ENCODE measurements at places on chromosomes 3 and 15.

DNA sequence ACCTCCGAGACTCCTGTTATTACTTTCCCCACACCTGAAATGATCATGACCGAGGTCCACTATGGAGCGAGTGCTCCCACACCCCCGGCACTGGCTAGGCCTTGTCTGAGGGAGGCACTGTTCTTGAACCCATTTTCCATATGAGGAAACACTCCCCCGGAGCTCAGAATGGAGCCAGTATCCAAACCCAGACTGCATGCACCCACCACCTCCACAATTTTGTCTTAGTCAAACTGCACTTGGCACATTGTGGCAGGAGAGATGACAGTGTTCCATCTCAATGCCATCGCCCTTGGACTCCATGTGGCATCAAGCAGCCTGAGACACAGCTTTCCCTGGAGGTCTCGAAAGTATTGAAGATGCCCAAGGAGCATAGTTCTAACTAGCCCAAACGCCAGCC is 154.1 kb downstream of the NUP210 start:
- no peak for DNase-seq

- DNase-seq, result no peak
Measured at GRCh38 chr15:68900027-68900426, 30.3 kb upstream of the SPESP1 start.

GRCh38 chr3:49296781-49297411 is 19.9 kb upstream of the C3orf62 start:
- no peak for DNase-seq

DNA sequence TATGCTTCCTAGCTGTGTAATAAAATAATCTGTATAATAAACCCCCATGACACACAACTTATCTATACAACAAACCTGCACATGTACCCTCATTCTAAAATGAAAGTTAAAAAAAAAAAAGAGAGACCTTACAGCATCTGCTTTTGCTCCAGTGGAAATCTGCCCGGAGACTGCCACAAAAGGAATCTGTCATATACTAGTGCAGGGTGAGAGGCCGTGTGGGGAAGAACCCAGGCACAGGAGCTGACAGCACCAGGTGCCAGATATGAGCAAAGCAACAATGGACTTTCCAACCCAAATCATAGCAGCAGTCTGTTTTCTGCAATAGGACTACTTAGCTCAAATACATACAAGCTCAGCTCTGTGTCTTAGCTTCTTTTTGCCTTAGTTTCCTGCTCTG is 346.5 kb downstream of the ROBO1 start:
- DNase-seq, result no peak

- DNase-seq, result no peak
Measured at GRCh38 chr15:40787344-40787841, 17.6 kb downstream of the C15orf62 start.

- peak; percentile 47 for DNase-seq
Measured at GRCh38 chr3:192772240-192772894, 45.0 kb upstream of the FGF12 start.

- DNase-seq, result no peak
Measured at GRCh38 chr3:151037746-151038477, 47.6 kb upstream of the MED12L start.

DNA sequence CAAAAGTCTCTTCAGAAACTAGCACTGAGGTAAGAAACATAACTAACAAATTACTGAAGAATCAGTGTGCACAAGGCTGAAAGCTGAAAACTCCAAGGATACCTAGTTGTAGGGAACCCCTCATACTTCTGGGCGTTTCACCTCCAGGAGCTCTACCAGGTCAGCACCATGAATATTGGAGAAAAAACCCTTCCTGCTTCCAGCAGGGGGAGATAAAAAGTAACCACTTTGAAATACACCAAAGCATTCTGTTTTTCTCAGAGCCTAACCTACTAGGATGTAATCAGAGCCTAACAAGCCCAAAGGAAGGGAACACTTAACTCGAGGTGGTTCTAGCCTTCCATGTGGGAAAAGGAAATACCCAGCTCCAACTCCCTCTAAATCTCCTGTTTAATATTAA is 175.8 kb upstream of the MME start:
- DNase-seq, result no peak

- DNase-seq, result no peak
Measured at GRCh38 chr3:188316723-188317070, 162.7 kb downstream of the LPP start.

GRCh38 chr3:154801729-154802128 is 278.4 kb upstream of the MME start:
- DNase-seq, result no peak

DNA sequence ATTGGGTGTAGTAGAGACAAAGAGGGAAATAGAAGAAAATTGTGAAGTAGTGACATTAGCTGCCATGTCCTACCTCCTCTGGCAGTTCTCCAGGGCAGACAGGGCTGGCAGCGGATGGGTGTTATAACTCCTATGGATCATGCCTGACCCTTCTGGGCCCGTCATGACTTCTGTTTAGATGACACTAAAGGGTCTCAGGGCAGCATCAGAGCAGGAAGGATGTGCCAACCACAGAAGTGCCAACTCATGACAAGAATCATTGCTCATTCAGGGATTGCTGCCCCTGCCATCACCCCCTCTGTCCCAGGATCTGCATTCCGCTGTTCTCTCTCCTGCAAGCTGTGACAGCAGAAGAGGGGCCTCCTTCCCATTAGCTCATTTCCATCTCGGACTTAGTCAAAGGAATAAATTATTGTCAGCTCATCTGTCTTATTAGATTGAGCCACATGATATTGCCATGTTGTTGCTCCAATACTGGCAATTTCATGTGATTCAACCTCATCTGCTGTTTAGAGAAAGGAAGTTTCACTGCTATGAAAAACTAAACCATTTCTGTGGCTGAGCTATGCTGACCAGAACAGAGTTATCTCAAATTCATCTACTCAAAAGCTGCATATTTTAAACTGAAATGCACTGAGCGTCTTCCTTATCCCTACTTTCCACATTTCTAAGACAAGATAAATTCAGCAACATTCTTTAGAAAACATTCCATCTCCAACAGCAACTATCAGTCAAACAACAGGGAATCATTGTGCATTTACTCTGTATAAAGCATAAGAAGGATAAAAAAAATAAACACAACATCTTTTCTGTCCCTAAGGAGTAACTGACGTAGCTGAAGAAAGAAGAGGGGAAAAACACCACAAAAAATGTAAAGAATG is 271.6 kb downstream of the FHIT start:
- no peak for DNase-seq

DNA sequence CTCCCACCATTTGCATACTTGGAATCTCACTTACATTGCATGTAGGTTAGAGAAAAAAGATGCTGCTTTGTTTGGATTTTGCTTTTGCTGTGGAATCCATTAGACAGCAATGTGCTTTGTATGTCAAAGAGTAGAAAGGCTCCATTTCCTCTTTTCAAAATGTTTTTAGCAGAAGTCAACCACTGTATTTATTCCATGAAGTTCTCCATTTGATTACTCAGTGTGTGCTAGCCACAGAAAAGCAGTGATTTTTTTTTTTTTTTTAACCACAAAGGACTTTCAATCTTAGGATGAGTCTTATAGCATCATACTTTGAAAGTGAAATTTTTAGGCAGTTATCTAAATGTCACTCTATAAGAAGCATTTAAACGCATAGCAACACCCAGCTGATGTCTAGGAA is 285.0 kb upstream of the ADAMTS9 start:
- DNase-seq, result no peak

GRCh38 chr15:96183867-96184266 is 146.6 kb upstream of the NR2F2 start:
- no peak for DNase-seq

- DNase-seq, result no peak
Measured at GRCh38 chr3:20563985-20564384, 378.0 kb upstream of the SGO1 start.

DNA sequence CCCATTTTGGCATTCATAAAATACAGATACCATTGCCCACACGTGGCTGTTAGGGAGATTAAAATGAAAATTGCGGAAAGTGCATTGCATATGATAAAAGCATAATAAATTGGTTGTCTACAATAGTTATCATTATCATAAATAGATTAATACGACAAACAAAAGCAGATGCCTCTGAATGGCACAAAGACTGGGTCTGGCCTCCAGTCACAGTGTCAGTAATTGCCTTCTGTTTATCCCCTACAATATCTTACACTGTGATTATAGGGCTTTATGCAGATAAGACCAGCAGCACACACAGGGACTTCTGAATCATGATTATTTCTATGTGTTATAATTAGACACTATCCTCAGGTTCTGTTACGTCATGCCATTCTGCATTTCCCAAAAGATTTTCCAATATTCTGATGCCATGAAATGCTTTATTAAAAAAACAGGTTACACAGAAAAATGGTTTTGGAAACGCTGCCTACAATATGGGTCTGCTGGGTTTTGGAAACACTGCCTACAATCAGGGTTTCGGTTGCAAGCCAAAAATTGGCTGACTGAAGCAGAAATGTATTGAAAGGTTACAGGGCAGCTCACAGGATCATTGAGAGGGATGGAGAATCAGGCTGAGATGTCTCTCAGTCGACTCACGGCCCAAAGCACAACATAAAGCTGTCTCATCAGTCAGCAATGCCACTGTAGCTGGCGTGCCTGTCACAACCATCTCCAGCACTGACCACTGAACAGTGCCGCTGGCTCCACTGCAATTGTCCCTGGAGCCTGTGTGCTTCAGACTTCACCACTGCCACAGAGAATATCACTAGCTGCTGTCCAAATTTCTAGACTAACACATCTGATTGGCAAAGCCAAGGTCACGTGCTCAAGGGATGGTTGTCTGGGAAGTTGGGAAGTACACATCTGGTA is 248.1 kb downstream of the ERC2 start:
- no peak for DNase-seq

- DNase-seq, result no peak
Measured at GRCh38 chr3:128967748-128968355, 26.0 kb downstream of the CFAP92 start.

- DNase-seq, result no peak
Measured at GRCh38 chr3:133254151-133254550, 145.7 kb upstream of the BFSP2 start.
